ENCODE measurements at places on chromosomes 4 and X.

- no peaks in the 10 kb centered on the region for H3K27me3 ChIP-seq
- peaks cover 41% of the 10 kb centered on the region for H3K4me1 ChIP-seq
- no peak for DNase-seq
- no peak overlapping the region for H3K4me3 ChIP-seq
These were observed 108.3 kb downstream of the AFAP1 start for GRCh38 chr4:7831330-7831729.

DNA sequence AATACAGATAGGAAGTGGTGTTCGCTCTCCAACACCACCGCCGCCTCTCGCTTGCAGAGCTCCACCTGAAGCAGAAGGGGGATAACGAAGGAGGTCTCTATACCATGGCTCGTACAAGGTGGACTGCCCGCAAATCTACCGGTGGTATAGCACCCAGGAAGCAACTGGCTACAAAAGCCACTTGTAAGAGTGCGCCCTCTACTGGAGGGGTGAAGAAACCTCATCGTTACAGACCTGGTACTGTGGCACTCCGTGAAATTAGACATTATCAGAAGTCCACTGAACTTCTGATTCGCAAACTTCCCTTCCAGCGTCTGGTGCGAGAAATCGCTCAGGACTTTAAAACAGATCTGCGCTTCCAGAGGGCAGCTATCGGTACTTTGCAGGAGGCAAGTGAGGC is 5.2 kb upstream of the BMP15 start:
- no peaks in the 10 kb centered on the region for H3K4me1 ChIP-seq
- H3K36me3 ChIP-seq, result no peaks in the 10 kb centered on the region
- no peaks in the 10 kb centered on the region for H3K27me3 ChIP-seq
- no peak overlapping the region for H3K27ac ChIP-seq

- H3K27me3 ChIP-seq, result peaks cover 8% of the 10 kb centered on the region
- no peak overlapping the region for H3K4me3 ChIP-seq
- H3K36me3 ChIP-seq, result no peaks in the 10 kb centered on the region
- peaks cover 15% of the 10 kb centered on the region for H3K4me1 ChIP-seq
- H3K27ac ChIP-seq, result no peak overlapping the region
These were observed 70.1 kb downstream of the CCNG2 start for GRCh38 chr4:77226939-77227705.

DNA sequence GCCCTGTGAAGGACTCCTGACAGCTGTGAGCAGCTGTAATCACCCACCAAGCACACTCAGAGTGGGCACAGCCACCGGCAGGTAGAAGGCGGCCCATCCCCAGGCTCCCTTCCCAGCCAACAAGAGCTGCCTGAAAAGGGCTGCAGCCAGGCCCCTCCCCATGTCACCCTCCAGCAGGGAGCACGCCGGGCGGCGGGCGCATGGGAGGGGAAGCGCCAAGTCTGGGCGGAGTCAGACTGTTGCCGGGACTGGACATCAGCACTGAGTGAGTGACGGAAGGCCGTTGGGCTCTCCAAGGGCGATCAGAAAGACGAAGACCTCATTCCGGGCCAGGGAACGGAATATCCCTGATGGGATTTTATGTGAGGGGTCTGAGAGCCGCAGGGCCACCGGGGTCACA is 82.1 kb downstream of the PPP2R2C start:
- DNase-seq, result no peak
- no peak overlapping the region for H3K4me3 ChIP-seq
- no peaks in the 10 kb centered on the region for H3K27me3 ChIP-seq
- peak overlapping the region; percentile 92 for H3K27ac ChIP-seq
- H3K36me3 ChIP-seq, result no peaks in the 10 kb centered on the region

- H3K36me3 ChIP-seq, result no peaks in the 10 kb centered on the region
- DNase-seq, result no peak
- no peak overlapping the region for H3K27ac ChIP-seq
- no peaks in the 10 kb centered on the region for H3K27me3 ChIP-seq
- H3K4me1 ChIP-seq, result no peaks in the 10 kb centered on the region
These were observed 28.7 kb upstream of the IRAK1 start for GRCh38 chrX:154048398-154048797.

DNA sequence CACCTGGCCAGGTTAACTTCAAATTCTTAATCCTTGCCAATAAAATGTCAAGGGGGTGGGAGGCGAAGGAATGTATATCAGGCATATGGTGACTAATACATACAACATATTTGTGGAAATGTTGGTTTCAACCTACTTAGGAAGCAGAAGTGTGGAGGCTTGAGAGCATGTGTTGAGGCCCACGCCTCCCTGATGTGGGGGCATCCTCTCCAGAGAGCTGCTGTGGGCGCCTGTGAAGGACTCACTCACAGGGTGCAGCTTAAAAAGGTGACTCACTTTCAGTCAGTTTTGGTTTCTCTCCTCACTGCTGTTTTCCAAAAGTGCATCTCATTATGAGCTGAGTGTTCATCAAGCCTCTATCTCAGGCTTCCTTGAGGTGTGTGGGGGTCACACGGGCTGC is 27.5 kb downstream of the LNX1 start:
- no peaks in the 10 kb centered on the region for H3K27me3 ChIP-seq
- no peak overlapping the region for H3K27ac ChIP-seq
- H3K4me3 ChIP-seq, result no peak overlapping the region
- peaks cover under 1% of the 10 kb centered on the region for H3K4me1 ChIP-seq
- H3K36me3 ChIP-seq, result no peaks in the 10 kb centered on the region

- DNase-seq, result no peak
- peak overlapping the region; percentile 31 for H3K27ac ChIP-seq
- peaks cover 3% of the 10 kb centered on the region for H3K27me3 ChIP-seq
- no peaks in the 10 kb centered on the region for H3K36me3 ChIP-seq
These were observed 172.1 kb downstream of the CBR4 start for GRCh38 chr4:168837922-168838321.

All from esophagus squamous epithelium (tissue), 5 donors.